ENCODE measurements at places on chromosomes 16 and 17. TPM values are rescaled to one million over a fixed set of nuclear protein-coding genes. Genes with fewer than 3 reads are reported as not detected.

RGS9 gene
- total RNA-seq: 2.1 TPM

GPRC5B gene
- 3.4 TPM for total RNA-seq

TEKT5 gene
- total RNA-seq: not detected

GGA3 gene
- 16.1 TPM for total RNA-seq

HOXB8 gene
- total RNA-seq: not detected

ITGAX gene
- not detected for total RNA-seq

KRTAP4-5 gene
- not detected for total RNA-seq

SERPINF2 gene
- total RNA-seq: 0.79 TPM

MARVELD3 gene
- total RNA-seq: 6.6 TPM

DHRS11 gene
- 4.7 TPM for total RNA-seq

CRYBA1 gene
- total RNA-seq: not detected

UMOD gene
- not detected for total RNA-seq

KRTAP4-3 gene
- not detected for total RNA-seq

Measured in placental epithelial cell (primary cell).